Stimulated activated CD8-positive, alpha-beta memory T cell treated with anti-CD3 and anti-CD28 coated beads, Interleukin-4, amount 100 ng/mL, for 1 hour (primary cell): ENCODE measurements at places on chromosomes 11 and 22.

GRCh38 chr11:17026487-17027082, 12.4 kb upstream of the PLEKHA7 start:
- no peak for DNase-seq

DNA sequence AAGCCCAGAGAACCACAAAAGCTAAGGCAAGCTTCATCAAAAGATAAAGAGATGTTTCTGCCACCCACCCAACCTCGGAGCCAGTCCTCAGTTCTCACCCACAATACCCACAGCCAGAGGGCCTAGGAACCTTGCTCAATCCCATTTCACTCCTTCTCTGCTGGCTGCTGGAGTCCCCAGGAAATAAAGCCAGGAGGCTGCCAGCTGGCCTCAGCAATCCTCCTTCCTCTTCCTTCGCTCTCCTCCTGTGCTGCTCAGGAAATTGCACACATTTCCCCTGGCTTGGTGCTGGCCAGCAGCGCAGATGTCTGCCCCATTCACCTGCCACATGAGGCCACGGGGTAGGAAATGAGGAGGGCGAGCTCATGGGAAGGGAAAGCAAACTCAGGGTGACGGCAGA, 91.8 kb upstream of the LDLRAD3 start:
- no peak for DNase-seq

GRCh38 chr22:42171946-42172719, 41.5 kb upstream of the CYP2D6 start:
- no peak for DNase-seq

DNA sequence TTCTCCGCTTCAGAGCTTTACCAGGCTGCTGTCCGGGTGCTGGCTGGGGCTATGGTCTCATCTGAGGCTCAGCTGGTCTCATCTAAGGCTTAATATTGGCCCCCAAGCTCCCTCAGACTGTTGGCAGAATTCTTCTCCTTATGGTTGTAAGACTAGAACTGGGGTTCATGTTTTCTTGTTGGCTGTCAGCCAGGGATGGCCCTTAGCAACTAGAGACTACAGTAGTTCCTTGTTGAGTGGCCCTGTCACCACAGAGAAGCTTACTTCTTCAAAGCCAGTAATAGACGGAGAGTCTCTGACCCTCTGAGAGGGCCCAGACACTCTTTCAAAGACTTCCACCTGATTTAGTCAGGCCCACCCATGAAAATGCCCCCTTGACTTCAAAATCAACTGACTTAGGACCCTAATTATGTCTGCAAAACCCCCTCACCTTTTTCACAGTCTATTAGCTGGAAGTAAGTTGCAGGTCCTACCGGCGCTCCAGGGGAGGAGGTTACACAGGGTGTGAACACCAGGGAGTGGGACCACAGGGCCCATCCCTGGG, 24.2 kb upstream of the TREH start:
- DNase-seq: no peak

- no peak for DNase-seq
These were observed 8.2 kb upstream of the YWHAH start for GRCh38 chr22:31935961-31936635.

DNA sequence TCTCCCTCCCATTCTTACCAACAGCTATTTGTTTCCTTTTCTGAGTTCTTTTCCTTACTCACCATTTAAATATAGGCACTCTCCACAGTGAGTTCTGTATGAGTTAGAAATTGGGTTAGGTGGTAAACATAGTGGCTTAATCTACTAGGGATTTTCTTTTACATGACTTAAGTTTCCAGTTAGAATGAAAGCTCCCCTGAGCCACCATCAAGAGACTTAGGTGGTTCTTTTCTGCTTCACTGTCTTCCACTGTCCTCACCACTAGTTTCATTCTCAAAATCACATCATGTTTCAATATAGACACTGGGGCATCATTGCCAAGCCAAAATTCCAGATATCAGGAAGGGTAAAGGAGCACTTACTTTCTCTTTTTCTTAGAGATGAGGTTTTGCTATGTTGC, 9.0 kb upstream of the REXO2 start:
- DNase-seq: no peak

DNA sequence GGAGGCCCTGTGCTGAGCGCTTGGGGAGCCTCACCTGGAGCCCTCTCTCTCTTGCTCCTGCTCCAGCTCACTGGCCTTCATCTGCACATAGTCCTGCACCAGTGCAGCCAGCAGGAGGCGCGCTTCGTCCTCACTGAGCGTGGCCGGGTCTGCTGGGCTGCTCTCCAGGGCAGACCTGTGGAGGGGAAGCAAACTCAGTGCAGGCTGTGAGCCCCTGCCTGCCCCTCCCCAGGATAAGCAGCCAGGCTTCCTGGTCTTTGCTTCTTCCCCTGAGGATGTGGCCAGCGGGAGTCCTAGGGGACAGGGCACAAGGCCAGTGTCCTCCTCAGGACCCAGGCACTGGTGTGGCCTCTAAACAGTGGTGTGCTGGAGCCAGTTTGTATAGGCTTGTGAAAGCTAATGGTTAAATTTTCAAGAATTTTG, 2.2 kb downstream of the CALCA start:
- DNase-seq: no peak

- DNase-seq: peak; percentile 43
These were observed 596 bp upstream of the TNRC6B start for GRCh38 chr22:40176921-40177737.

GRCh38 chr11:18027475-18027874, 14.6 kb upstream of the SERGEF start:
- no peak for DNase-seq

DNA sequence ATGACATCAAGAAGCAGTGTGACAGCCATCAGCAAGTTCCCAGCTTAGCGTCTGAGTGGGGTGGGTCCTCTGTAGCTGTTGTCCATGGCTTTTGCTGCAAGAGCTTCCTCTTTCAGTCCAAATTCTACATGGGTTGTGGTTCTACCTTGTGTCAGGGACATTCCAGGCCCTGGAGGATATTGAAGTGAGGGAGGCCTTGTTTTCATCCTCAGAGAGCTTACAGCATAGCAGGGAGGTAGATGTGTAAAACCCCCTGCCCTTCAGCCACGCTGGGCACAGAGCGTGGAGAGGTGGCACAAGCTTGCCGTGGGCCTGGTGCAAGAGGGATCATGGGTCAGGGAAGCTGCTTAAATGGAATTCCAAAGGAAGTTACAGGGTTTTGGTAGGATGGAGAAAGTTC, 93.9 kb downstream of the GRIK4 start:
- DNase-seq: no peak

DNA sequence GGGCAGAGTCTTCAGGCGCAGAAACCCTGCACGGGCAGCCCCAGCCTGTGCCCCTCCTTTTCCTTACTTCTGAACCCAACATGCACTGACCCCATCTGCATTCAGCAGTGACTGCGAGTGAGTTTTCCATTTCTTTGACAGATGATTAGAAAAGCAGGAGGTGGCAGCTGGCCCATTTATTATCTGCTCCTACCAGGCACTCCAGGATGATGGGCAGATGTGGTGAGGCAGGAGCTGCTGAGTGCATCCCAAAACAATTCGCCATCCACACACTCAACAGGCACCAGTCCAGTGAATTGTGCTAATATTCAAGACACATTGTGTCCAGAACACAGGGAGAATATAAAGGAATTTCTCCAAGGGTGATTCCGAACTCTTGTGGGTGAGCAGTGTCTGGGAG, 208.5 kb downstream of the TENM4 start:
- no peak for DNase-seq

DNA sequence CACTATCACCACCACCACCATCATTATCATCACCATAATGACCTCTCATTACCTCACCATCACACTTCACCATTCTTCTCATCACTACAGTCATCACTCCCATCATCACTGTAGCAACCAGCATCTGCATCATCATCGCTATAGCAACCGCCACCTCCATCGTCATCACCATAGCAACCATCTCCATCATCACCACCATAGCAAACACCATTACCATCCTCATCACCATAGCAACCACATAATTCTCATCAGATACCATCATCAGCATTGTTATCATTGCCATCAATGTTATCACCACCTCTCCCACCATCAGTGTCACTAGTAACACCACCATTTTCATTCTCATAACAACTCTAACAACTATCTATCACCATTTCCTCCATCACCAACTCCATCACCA, 23.1 kb upstream of the CD82 start:
- DNase-seq: no peak

DNA sequence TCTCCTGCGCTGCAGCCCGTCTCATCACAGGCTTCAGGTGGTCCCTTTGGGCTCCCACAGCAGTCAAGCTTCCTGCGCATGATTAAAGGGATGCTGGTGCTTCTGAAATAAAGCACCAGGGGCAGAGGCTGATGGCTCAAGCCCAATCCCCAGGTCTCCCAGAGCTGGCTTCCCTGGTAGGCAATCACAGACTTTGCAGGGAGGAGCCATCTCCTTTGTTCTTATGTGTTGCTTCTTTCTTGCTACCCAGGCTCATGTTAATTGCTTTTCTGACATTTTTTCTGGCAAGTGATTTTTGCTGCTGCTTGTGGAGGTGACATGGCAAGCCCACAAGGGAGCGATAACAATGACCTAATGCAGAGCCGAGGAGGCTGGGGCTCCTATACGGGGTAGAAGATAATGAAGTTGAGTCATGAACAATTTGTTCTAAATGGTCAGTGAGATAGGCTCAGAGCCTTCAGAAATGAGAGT, 25.2 kb upstream of the PLET1 start:
- DNase-seq: no peak

- DNase-seq: no peak
These were observed 11.3 kb downstream of the TRIM66 start for GRCh38 chr11:8671193-8671612.

GRCh38 chr11:121323046-121323607, 30.6 kb downstream of the SC5D start:
- no peak for DNase-seq

DNA sequence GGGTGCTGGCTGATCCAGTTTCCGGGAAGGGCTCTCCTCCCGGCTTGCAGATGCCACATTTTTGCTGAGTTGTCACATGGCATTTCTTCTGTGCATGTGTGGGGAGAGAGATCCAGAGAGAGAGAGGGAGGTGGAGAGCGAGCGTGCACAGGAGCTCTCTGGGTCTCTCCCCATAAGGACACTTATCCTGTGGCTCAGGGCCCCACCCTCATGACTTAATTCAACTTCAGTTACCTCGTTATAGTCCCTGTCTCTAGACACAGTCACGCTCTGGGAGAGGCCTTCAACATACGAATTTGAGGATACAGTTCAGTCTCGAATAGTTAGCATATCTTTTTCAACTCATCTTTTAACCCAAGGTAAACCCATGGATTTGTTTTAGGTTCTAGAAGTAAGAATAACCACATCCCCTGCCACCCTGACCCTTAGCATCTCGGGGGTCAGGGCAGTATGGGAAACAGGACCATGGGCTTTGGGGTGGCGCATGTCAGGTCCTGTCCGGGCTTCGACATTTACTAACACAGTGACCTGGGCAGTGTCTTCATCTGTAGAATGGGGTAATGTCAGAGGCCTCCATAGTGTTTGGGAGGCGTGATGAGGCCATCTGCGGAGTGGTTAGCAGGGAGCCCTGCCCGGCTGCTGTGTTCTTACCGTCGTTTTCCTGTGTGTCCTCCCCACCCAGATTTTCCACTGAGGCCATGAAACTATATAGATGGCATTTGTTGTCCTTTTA, 46.9 kb downstream of the TBC1D22A start:
- DNase-seq: no peak

- DNase-seq: no peak
These were observed 16.0 kb downstream of the PRR5L start for GRCh38 chr11:36311926-36312595.

GRCh38 chr11:92941676-92942571, 27.5 kb upstream of the MTNR1B start:
- DNase-seq: no peak

DNA sequence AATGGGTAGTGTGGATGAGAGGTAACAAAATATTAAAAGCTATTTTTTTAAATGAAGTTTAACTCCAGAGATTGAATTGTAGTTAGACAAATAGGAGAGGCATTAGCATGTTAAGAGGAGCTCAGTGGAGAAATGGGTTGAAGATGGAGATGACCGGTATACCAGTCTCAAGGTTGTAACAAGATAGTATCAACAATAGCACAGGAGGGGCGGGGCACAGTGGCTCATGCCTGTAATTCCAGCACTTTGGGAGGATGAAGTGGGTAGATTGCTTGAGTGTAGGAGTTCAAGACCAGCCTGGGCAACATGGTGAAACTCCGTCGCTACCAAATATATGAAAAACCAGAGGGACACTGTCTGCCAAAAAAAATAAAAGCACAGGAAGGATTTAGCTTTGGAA, 6.0 kb upstream of the ANKRD42 start:
- DNase-seq: no peak

DNA sequence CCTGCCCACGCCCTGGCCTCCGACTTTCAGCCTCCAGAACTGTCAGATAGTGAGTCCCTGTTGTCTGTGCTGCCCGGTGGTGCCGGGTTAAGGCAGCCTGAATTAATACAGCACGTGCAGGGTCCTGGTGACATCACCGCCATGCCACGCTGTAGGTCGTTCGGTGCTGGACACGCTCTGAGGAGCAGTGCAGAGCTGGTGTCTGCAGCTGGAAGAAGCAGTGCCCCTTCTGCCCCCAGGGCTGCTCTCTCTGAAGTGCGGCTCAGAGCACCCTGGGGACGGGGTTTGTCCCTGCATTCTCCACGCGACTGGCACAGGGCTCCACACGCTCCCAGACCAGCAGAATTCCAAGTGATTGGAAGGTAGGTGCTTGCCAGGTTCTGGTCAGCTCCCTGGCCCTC, 831.5 kb downstream of the TBC1D22A start:
- no peak for DNase-seq

DNA sequence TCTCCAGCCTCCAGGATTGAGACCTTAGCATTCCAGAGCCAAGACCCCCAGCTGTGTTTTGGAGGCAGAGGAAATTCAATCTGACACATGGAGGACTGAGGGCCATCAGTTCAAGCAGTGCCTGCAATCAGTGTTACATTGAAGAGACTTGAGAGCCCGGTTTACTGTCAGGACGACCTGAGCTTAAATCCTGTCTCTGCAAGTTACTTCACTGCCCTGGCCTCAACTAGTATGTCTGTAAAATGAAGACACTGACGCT, 35.1 kb downstream of the TRIM29 start:
- no peak for DNase-seq

DNA sequence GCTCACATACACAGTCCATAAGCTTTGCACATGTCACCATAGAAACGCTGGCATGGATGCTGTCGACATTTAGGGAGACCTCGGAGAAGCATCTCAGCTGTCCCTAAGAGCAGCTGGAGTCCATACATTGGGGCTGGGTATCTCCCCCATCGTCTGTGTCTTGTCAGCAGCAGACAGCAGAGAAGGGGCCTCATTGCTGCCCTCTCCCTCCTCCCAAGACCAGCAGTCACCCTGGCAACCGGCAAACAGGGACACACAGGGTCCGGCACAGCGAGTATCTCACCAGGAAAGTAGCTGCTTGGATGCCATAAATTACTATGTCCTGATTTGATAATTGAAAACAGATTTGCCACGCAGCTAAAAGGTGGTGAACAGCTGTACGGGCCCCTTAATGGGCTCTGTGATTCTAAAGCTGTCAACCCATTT, 84.4 kb downstream of the CD44 start:
- DNase-seq: no peak

- DNase-seq: no peak
These were observed 96.8 kb downstream of the TTC28 start for GRCh38 chr22:28582806-28583205.

- DNase-seq: no peak
These were observed 36.7 kb upstream of the RIC3 start for GRCh38 chr11:8205566-8205965.

- DNase-seq: no peak
These were observed at the start of gene CLMP for GRCh38 chr11:123195188-123196059. CLMP (minus strand) TSS chr11:123195248; CDS start chr11:123194940, 308 bp downstream.
